Stimulated activated CD8-positive, alpha-beta memory T cell treated with anti-CD3 and anti-CD28 coated beads, Interleukin-15, amount 100 ng/mL, for 1 hour (primary cell): ENCODE measurements at places on chromosomes 1 and 21.

- DNase-seq: no peak
These were observed 81.7 kb upstream of the TSPAN2 start for GRCh38 chr1:115170961-115171392.

GRCh38 chr1:197976368-197976767, 59.2 kb downstream of the LHX9 start:
- no peak for DNase-seq

DNA sequence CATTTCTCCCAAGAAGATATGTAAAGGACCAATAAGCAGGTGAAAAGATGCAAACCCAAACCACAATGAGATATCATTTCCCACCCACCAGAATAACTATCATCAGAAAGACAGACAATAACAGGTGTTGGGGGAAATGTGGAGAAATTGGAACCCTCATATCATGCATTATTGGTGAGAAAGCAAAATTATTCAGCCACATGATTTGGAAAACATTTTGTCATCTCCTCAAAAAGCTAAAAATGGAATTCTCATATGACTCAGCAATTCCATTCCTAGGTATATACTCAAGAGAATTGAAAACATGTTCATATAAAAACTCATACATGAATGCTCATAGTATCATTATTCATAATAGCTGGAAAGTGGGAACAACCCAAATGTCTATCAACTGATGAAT, 25.1 kb upstream of the RNF186 start:
- no peak for DNase-seq

DNA sequence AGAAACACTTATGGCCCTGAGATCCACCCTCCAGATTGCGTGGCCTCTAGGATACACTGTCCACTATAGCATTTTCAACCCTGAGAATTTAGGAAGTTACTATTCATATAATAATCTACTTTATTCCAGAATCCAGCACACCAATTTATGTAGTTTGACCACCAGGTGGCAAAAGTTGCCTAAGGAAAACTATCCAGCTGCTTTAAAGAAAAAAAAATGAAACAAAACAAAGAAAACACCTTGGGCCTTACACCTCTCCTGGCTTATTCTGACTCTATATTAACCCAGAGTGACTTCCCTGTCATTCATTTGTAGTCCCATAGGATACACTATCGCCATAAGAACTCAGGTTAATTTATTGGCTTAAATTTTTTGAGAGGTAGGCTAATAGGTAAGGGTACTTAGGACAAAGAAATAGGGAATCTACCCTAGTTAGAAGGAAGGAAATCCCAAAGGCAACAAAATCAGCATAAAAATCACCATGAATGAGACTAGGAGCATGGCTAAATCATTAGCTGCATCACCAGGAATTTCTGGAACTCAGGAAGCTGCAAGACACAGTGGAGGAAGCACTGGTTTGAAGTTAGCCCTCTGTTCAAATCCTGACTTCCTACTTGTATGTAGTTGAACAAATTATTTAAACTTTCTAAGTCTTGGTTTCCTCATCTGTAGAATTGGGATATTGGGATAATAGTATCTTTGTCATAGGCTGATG, 107.5 kb downstream of the SPAG17 start:
- no peak for DNase-seq

DNA sequence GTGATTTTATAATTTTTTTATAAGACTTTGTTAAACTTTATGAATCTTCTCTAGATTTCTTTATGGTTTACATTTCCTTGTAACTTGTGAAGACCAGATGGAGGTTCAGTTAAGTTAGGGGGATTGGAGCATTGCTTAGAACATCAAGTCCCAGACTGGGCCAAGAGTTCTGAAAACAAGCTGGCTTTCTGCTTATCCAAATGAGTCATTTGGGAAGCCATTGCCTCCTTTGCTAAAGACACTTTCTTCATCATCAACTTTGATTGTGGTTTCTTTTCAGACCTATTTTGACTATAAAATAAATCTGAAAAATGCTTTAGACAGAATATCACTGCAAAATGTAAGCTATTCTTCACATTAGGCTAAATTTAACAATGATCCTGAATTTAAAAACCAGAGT, 446.8 kb downstream of the USP25 start:
- no peak for DNase-seq

GRCh38 chr1:104648269-104648691, 898.6 kb downstream of the AMY1C start:
- DNase-seq: no peak

DNA sequence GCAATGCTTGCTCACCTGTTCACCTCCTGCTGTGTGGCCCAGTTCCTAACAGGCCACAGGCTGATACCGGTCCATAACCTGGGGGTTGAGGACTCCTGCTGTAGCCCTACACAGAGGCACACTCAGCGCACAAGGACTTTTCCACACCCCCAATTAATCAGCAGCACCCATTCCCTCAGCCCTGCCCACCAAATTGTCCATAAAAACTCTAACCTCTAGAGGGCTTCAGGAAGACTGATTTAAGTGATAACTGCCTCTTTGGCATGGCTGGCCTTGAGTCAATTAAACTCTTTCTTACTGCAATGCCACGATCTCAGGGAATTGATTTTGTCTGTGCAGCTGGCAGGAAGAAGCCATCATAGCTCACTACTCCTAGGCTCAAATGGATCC, 71.3 kb upstream of the MUTYH start:
- DNase-seq: no peak

DNA sequence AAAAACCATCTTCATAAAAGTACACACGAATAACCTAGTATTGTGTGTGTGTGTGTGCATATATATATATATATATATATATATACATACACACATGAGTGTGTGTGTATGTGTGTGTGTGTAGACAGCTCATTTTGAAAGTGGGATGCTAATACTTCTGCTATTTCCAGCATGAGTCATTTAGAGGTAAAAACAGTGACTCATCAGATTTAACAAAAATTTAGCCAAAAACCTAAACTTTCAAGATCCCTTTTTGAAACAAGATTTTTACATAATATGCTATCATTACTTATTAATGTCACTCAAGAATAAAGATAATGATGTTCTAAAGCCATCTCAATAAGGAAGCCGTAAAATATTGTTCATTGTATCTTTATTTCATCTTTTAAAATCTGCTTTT, 35.6 kb upstream of the ADGRL4 start:
- DNase-seq: no peak

DNA sequence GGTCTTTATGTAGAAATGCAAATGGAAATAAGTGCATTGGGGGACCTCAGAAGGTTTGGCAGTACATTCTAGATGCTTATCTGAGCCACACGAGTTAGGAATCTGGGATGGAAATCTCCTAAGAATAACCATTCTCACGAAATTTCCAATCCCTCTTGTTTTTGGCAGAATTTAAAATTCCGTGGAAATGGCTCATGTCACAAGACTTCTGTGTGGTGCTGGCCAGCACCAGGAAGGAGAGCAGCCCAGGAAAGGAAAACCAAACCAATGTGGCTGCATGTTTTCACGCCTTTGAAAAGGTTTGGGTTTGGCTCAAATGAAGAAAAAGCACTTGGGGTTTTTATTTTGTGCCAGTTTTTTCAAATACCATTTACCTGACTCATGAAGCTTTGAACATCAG, 80.1 kb upstream of the KCNK2 start:
- no peak for DNase-seq

DNA sequence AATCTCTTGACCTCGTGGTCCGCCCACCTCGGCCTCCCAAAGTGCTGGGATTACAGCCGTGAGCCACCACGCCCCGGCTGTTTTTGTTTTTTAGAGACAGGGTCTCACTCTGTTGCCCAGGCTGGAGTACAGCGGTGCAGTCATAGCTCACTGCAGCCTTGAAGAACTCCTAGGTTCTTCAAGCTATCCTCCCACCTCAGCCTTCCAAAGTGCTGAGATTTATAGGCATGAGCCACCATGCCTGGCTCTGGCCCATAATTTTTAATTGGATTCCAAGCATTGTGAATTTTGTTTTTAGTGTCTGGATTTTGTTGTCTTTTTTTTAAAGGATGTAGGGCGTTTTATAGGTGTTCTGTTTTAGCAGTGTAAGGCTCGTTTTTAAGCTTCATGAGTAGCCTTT, 28.6 kb upstream of the TXLNA start:
- DNase-seq: no peak

DNA sequence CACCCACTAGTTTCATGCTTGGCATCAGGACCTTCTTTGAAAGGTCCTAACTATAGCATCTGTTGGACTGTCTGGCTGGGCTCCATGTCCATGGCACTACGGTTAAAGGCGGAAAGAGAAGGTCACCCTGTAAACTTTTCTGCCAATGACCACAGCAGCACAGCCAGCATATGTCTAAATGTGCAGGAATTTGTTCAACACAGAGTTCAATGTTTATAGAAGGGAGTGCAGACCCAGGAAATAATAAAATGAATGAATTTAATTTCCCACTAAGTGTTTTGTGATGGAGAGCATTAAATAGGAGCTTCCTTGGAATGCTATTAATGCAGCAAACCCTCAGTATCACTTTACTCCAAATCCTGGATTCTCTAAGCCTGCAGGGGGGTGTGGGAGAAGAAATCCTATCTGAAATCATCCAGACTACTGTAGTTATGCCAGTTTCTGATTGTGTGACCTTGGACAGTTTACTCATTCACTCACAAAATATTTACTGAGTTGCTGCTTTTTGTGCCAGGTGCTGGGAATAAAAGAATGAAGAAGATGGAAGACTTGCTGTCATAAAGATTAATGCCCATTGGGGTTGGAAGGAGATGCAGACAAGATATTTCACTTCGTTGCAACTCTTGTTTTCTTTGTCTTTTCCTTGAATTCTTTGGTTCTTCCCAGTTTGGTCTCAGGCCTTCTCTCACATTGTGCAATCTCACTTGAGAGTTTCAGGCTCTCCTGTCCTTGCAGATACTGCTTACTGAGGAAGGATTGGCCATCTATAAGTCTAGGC, 195.0 kb downstream of the ROR1 start:
- no peak for DNase-seq

- no peak for DNase-seq
These were observed 1.9 kb downstream of the SLC6A9 start for GRCh38 chr1:44029260-44029910.

DNA sequence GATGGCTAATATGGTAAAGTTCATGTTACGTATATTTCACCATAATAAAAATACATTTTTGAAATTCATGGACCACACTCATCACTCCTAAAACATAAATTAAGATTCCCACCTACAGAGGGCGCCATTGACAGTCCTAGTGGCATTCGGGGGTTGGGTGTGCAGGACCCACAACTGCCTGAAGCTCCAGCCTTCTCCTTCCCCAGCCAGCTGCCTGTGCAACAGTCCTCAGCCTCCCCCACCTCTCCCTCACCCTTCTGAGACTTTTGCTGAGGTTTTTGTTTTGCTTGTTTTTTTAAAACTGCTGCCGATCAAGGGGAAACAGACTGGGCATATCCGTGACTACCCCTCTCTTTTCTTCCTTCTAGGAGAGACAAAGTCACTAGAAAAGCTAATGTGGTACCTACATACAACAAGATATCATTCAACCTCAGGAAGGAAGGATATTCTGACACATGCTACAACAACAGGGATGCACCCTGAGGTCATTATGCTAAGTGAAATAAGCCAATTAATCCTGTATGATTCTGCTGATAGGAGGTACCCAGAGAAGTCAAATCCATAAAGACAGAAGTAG, 9.2 kb upstream of the EVA1C start:
- no peak for DNase-seq
